Colonic mucosa (tissue), 4 donors: ENCODE measurements at places on chromosomes 2 and 18. TPM values are rescaled to one million over a fixed set of nuclear protein-coding genes. Genes with fewer than 3 reads are reported as not detected.

LAPTM4A gene
- 158 TPM for total RNA-seq

DNA sequence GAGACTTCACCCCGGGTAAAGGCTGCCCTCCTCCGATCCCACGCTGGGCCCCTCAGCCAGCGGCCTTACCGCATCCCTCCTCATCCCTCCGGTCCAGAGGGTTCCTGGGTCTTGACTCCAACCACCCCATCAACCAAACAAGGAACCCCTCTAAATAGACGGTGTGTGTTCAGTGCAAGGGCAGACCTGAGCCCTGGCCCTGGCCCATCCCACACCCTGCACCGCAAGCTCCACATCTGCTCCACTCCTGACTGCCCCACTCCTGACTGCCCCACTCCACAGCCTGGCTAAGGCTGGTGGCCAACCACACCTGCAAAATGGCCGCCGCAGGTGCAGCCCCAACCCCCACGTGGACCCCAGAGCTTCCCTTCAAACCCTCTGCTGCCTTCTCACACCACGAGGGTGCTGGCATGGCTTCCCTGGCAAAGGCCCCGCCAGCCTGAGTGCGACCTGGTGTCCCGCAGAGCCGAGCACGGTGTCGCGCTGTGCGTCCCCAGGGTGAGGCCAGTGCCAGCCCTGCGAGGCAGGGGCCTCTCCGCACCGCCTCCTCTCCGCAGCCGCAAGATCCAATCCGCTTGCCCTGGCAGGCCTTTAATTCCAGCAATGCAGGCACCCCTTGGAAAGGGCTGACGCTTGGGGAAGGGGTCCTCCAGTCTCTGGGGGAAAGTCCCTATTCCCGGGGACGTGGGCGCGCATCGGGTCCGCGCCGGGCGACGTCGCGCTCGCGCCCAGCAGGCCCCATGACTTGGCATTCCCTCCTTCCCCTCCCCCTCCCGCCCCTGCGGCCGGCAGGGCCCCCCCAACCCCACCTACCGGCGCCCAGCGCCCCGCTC is 1.5 kb downstream of the KIF1A start:
- DNase-seq, result no peak

MC5R gene
- not detected for total RNA-seq

DNA sequence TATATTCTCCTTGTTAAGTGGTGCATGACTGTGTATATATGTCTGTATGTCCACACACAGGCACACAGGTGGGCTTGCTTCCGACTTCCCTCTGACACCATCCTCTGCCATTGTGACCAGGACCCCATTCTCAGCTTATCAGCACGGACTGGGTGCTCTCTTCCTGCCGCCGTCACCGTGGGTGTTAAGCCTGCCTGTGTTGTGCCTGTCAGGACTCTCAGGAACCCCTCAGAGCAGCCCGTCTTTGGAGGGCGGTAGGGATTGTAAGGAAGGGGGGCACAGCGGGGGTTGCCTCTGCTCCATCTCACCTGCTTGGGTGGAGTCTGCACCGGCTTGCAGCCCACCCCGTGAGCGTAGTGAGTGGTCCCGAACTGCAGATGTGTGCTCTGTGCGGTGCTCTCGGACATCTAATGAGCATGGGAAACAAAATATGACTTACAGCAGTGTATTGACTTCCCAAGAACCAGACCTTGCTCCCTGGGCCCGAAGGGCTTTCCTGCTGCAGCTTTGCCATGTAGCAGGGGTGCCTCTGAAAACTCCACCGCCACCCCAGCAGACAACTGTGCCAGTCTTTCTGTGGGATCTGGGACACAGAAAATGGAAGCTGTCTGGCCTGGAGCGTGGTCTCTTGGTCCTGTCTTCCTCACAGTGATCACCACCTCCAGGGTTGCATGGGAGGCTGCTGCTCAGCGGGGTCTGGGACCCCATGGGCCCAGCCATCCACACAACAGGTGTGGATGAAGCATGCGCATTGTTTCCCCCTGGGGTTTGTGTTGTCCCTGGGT is 58.9 kb downstream of the SH3RF3 start:
- no peak for DNase-seq

GRCh38 chr18:24466771-24467170 is 6.3 kb downstream of the HRH4 start:
- no peak for DNase-seq

DNA sequence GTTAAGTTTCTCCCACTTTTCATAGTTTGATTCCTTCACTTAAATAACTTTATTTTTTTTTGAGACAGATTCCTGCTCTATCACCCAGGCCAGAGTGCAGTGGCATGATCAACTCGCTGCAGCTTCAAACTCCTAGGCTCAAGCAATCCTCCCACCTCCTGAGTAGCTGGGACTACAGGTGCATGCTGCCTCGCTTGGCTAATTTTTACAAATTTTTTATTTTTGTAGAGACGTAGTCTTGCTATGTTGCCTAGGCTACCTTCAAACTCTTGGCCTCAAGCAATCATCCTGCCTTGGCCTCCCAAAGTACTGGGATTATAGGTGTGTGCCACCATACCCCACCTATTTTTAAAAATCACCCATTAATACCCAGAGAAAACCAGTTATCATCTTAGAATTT is 14.2 kb upstream of the WIPF1 start:
- DNase-seq, result no peak
